WERI-Rb-1 (cell line): ENCODE measurements at places on chromosomes 1 and 21.

DNA sequence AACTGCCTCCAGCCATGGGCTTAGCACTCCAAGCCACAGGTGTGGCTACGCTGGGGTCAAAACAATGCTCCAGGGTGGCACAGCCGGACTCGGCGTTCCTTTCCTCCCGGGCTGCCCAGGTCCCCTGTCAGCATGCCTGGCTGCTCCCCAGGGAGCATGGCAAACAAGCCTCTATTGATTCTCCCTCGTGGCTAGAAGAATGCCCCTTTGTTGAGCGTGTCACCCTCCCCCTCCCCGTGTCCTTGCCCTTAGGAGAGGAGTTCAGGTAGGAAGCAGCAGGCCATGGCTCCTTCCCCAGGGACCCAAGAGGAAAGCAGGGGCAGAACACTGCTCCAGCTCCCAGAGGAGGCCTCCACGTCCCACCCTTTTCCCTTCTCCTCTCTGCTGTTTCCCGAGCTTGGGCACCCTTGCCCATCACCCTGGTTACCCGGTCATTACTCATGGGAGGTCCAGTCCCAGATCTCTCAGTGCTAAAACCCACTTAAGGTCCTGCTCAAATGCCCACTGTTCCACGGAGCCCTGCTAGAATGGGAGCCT is 57.4 kb upstream of the CITED4 start:
- no peak for DNase-seq

GRCh38 chr1:111920221-111921024 is 69.0 kb downstream of the KCND3 start:
- no peak for DNase-seq

DNA sequence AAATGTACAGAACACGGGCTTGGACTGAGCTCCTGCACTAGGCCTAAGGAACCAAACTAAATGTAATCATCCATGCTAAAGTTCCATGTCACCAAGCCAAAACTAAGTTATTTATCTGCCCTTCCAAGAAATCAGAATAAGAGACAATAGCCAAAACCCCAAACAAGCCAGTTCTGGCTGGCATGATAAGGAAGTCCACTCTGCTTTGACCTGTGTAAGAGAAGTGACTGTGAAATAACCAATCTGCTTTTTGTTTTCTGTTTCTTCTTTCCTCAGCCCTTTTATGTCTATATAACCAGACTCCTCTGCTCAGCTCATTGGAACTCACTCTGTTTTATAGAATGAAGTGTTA is 15.1 kb downstream of the PLPPR5 start:
- DNase-seq: no peak

DNA sequence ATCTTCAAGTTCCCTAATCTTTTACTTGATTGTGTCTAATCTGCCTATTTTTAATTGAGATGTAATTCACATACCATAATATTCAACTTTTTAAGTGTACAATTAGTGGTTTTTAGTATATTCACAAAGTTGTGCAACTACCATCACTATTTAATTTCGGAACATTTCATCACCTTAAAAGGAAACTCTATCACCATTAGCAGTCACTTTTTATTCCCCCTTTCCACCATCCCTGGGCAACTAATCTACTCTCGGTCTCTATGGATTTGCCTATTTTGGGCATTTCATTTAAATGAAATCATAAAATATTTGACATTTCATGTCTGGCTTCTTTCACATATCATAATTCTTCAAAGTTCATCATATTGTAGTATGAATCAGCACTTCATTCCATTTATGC is 30.6 kb upstream of the HYI start:
- no peak for DNase-seq

- no peak for DNase-seq
These were observed 63.7 kb upstream of the IGSF5 start for GRCh38 chr21:39681257-39681656.

DNA sequence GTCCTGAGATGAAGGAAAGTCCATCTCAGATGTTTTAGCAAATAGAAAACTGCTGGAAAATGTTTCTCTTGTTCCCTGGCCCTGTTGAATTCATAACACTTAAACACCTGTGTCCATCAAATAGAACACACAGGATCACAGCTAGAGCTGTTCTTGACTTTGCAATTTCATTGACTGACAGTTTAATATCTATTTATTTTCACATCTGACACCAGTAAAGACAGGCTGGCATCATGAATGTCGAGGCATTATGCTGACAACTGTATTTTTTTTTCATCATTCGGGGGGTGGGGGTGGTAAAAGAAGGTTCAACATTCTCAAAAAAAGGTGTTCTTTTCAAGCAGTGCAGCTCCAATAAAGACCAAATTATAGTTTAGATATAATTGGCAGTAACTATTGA is 591.2 kb upstream of the PTBP2 start:
- no peak for DNase-seq

GRCh38 chr1:162003830-162004215 is 19.8 kb downstream of the OLFML2B start:
- no peak for DNase-seq

DNA sequence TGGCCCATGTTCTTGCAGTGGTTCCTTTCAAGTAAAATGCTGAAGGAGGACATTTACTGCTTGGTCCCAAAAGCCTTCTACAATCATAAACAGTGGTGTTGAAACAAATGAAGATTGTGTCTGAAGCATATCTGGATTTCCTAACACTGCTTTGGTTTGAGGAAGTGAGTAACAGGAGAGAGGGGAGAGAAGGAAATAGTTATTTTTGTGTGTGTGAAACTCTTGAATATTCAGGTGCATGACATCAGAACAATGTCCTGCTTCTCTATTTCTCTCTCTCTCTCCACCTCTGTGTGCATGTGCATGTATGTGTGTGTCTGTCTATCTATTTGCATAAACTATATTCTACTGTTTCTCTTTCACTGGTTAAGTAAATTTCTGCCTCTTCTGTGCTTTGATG is 61.4 kb upstream of the TNFSF18 start:
- DNase-seq: no peak
